ENCODE measurements at places on chromosomes 6 and 20. TPM values are rescaled to one million over a fixed set of nuclear protein-coding genes. Genes with fewer than 3 reads are reported as not detected.

LPIN3 gene
- total RNA-seq = 5.1 TPM

- no peaks in the 10 kb centered on the region for H3K4me1 ChIP-seq
- H3K27me3 ChIP-seq = no peaks in the 10 kb centered on the region
- H3K27ac ChIP-seq = no peak overlapping the region
- H3K36me3 ChIP-seq = no peaks in the 10 kb centered on the region
Observed at GRCh38 chr6:27630727-27631608, 158.1 kb upstream of the ZNF184 start.

DNA sequence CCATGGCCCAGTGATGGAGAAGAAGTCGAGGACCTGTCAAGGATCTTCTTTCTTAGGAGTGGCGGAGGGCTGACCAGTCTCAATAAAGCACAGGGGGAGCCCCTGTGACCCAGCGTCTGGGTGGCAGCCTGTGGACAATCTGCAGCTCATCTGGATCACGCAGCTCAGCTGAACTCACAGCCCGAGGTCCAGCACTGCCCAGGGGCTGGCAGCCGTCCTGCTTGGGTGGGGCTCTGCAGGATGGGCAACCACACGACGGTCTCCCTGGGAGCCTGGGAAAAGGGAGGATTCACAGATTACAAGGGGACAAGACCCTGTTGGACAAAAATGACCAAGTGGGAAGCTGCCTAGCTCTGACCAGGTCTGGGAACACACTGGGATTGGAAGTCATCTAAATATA lies 110.8 kb downstream of the MYLK4 start:
- H3K27ac ChIP-seq = no peak overlapping the region
- H3K27me3 ChIP-seq = peaks cover 16% of the 10 kb centered on the region
- DNase-seq = no peak
- no peaks in the 10 kb centered on the region for H3K36me3 ChIP-seq
- H3K4me1 ChIP-seq = peaks cover 2% of the 10 kb centered on the region
- no peak overlapping the region for H3K4me3 ChIP-seq

DNA sequence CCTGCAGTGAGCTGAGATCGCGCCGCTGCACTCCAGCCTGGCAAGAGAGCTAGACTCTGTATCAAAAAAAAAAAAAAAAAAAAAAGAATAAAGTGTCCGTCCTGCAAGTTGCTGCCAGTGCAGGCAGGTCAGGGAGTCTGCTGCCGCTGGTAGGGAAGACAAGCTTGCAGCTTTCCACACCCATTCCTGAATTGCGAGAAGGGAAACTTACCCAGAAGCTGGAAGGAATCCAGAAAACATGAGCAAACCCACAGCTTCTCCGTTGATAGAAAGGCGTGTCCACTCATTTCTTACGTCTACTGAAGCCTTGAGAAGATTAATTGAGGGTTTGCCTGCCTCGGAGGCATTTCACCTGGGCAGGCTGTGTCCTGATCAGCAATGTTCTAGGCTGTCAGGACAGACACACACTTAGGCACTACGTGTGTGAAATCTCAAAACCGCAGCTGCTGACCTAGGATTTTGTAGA lies 61.6 kb upstream of the DSP start:
- no peaks in the 10 kb centered on the region for H3K36me3 ChIP-seq
- H3K4me3 ChIP-seq = no peak overlapping the region
- H3K4me1 ChIP-seq = no peaks in the 10 kb centered on the region
- no peaks in the 10 kb centered on the region for H3K27me3 ChIP-seq
- H3K27ac ChIP-seq = no peak overlapping the region
- peak; percentile 16 for DNase-seq

ZNF334 gene
- total RNA-seq = 7.9 TPM

DNA sequence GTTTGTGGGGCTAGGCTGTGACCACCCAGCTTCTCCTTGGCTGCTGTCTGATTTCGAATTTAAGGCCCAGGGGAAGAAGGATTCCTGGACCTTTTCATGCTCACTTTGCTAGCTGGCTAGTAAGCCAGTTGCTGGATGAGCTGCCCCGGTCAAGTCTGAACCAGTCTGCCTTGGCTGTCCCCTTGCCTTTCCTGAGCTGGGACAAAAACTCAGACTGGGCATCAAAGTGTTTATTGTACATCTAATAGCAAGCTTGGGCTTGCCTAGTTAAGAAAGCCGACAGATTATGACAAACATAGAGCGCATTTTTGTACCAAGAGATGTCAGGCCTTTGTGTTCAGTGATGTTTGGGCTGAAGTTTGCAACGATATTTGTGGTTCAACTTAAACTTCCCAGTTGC lies 750 bp upstream of the PAK5 start:
- peaks cover 10% of the 10 kb centered on the region for H3K27me3 ChIP-seq
- H3K4me3 ChIP-seq = no peak overlapping the region

CD24 gene
- total RNA-seq = 0.26 TPM

DNA sequence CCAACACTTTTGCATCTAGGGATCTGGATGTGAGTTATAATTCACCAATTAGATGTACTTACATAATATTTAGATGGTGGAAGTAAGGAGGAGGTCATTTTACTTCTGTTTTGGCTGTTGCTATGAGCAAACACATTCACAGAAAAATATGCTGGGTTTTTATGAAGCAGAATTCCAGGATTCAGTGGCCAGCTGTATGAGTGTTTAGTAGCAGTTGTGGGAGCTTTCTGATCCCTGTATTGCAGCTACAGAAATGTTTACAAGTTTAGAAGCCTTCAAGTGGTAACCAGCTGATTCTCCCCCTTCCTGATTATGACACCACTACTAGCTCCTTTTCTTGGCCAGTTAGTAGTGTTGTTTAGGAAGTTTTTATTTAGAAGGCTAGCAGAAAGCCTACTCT lies 177.0 kb downstream of the TENT5A start:
- no peaks in the 10 kb centered on the region for H3K4me1 ChIP-seq
- H3K36me3 ChIP-seq = no peaks in the 10 kb centered on the region
- peak; percentile 6 for DNase-seq
- no peaks in the 10 kb centered on the region for H3K27me3 ChIP-seq

DNA sequence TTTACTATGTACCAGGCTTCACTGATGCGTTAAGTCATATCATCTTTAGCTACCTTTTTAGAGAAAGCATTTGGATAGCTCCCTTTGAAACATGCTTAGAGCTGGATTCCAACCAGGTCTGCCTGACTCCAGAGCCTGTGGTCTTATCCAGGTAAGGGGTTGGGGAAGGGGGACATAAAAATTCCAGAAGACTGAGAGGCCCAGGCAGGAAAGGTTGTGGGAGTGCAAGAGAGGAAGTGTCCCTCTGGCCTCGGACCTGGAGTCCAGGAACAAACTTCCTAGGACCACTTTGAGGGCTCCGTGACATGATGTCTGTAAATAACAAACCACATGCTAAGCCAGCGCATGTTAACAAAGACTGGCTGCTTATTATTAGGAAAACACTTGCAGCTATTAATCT lies 163.0 kb upstream of the KCNG1 start:
- no peaks in the 10 kb centered on the region for H3K27me3 ChIP-seq
- no peaks in the 10 kb centered on the region for H3K36me3 ChIP-seq
- H3K4me3 ChIP-seq = no peak overlapping the region

- no peak overlapping the region for H3K27ac ChIP-seq
- peak; percentile 81 for DNase-seq
- peaks cover 10% of the 10 kb centered on the region for H3K27me3 ChIP-seq
- no peaks in the 10 kb centered on the region for H3K36me3 ChIP-seq
- no peaks in the 10 kb centered on the region for H3K4me1 ChIP-seq
- no peak overlapping the region for H3K4me3 ChIP-seq
Observed at GRCh38 chr20:19661717-19662636, 96.1 kb upstream of the RIN2 start.

GRCh38 chr6:47091886-47092668 lies 49.9 kb upstream of the ADGRF1 start:
- no peaks in the 10 kb centered on the region for H3K27me3 ChIP-seq
- H3K4me1 ChIP-seq = no peaks in the 10 kb centered on the region
- H3K4me3 ChIP-seq = no peak overlapping the region
- no peak overlapping the region for H3K27ac ChIP-seq
- no peaks in the 10 kb centered on the region for H3K36me3 ChIP-seq
- DNase-seq = peak; percentile 66

GRCh38 chr20:49545572-49545971 lies 22.4 kb downstream of the PTGIS start:
- no peak overlapping the region for H3K4me3 ChIP-seq
- no peaks in the 10 kb centered on the region for H3K36me3 ChIP-seq

TOX2 gene
- 4.4 TPM for total RNA-seq

All from fibroblast of lung (primary cell).